ENCODE measurements at places on chromosomes 1 and 21.

GRCh38 chr1:38120552-38121230 lies 74.1 kb upstream of the POU3F1 start:
- DNase-seq, result no peak

GRCh38 chr21:36163750-36164741 lies 7.4 kb downstream of the DOP1B start:
- peak; percentile 17 for DNase-seq

GRCh38 chr1:110346690-110347089 lies 7.5 kb downstream of the RBM15 start:
- no peak for DNase-seq

DNA sequence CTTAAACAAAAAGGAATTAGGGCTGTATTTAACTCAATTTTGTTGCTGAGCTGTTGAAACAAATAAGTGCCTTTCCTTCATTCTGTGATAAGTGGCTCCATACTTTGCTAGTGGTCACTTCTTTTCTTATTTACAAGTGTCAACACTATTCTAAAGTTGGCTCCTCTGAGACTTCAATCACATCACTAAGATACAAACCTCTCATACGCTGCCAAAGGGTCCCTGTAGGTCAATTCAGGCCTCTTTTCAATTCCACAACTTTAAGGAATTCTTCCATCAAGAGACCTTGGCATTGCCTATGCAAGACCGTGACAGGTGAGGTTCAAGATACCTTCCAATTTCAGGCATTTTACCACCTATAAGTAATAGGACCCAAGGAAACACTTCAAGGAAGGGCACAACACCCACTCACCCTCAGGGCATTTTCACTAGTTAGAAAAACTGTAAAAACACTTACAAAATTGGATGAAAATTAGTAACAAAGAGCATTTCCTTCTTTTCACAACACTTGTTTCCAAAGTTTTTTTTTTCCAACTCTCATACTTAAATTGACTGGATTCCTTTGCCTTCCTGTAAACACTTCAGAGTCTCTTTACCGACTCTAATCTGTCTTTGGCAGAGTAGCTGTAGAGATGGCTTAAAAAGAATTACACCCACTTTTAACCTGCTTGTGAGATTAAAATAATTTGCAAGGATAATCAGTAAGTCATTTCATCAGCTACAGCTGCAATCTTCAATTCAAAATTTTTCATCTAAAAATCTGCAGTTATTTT lies 24.5 kb downstream of the SERBP1 start:
- DNase-seq, result no peak

- no peak for DNase-seq
These were observed 332.1 kb downstream of the RRAGC start for GRCh38 chr1:38527373-38527966.

DNA sequence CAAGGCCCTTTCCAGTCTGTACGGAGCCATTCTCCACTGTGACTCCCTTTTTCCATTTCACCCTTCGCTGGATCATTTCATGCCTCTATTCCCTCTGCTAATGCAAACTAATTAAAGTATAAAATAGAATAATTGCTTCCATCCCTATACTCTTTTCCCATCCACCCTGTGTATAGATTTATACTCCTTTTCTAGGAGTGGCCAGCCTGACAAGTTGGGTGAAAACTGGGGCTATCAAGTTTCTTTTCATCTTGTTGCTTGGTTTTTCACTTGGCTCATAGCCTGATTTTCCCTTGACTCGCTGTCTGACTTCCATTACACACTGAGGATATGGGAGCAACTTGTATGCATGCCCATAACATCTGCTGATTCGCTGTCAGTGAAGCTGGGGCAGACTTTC lies 107.0 kb downstream of the PLXNA2 start:
- DNase-seq, result no peak

- DNase-seq, result no peak
These were observed 21.5 kb upstream of the MTARC2 start for GRCh38 chr1:220726634-220727033.

GRCh38 chr1:22131875-22132486 lies 10.9 kb downstream of the WNT4 start:
- DNase-seq, result peak; percentile 64

DNA sequence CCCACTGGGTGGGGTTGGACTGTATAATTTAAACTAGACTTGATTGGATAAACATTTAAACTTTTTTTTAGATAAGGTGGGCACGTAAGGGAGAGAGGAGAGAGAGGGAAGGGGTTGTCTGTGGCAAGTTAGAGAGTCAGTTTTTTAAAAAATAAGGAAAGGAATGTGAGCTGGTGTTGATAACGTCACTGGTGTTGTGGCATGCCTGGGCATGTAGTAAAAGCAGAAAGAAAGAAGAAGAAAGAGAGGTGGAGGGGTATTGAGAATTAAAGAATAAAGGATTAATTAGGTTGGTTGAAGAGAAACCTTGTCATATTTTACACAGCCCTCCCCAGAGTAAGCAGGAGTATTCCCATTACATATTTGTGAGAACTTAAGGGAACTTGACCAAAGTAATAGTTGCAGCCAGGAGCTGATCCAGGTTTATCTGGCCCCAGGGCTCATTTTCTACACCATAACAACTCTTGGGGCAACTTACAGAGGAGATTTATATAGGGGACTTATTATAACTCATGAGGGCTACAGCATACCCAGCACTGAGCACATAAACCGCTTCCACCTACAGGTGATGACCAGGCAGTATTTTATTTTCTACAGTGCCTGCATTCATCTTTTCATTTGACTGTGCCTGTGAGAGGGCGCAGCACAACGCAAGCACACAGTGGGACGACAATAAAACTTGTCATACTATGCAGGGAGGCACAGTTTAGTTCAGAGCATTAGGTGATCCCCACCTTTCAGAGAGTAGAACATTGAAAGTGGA lies 70.2 kb downstream of the CCDC30 start:
- no peak for DNase-seq

DNA sequence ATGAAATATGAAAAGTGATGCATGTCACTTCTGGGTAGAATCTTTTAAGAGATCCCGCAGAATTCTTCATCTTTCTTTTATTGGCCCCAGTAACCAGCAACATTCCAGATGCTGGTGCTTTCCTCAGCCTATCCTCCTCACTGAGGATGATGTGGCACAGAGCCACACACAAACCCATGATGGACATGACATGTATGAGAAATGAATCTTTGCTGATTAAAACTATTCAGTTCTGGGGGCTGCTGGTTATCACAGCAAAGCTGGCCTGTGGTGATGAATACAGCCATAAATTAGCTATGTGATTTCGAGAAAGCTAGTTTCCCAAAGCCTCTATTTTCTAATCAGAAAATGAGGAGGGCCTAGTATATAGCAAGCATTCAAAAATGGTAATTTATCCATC lies 8.3 kb upstream of the ERICH3 start:
- DNase-seq, result no peak

DNA sequence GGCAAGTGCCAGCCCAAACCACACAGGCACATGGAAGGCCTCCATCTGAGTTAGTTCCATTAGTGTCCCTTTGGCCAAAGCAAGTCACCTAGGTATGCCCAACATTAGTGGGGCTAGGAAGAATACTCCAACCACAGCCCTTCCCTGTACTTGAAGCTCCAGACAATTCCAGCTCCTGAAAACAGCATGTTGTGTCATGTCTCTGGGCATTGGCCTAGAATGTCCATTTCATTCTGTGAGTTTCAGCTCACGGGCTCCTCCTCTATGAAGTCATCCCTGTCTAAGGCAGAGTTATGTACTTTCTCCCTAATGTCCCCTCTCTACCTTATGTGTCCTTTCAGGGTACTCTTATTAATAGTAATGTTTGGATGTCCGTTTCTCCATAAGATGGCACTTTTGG lies 96.5 kb upstream of the SPATA6 start:
- no peak for DNase-seq

DNA sequence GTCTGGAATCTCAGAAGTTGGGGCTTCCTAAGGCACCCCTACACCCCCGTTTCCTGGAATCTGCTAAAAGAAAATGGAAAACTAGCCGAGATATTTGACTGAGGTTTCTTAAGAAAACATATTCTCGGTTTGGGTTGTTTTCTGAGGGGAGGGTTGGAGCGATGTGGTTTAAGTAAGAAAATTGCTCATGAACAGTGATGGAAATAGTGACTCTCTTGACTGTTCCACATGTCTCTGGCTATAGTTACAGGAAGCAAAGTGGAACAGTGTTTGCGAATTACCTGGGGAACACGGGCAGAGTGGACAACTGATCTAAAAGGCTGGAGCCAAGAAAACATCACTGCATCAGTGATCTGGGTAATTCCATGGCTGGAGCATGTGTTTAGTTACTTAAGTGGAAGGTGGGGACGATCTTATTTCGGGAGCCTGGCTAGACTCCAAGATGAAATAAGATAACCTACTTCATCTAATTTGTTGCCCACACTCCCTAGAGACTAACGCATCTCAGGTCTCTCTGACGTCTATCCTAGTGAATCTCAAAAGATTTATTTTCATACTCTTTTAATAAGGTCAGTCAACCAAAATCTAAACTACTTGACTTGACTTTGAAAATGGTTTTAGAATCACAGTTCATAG lies 92.4 kb downstream of the KCNJ15 start:
- DNase-seq, result peak; percentile 19

- no peak for DNase-seq
These were observed 17.7 kb upstream of the PIK3R3 start for GRCh38 chr1:46150085-46150484.

DNA sequence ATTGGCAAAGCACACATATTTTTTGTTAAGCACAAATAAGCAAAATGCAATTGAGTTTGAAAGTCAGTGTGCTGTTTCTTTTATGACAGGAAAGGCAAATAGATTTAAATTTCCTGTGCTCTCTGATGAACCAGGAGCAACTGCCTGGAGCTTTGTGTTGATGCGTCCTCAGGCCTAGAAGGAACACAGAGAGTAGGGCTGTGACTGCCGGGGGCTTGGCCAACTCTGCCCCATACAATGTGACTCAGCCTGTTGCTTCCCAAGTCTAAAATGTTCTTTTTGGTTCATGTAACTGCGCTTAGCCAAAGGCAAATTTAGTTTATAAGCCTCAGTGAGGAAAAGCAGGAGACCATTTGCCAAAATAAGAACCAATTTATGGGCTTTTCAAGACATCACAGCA lies 37.5 kb downstream of the TOR1AIP2 start:
- no peak for DNase-seq

DNA sequence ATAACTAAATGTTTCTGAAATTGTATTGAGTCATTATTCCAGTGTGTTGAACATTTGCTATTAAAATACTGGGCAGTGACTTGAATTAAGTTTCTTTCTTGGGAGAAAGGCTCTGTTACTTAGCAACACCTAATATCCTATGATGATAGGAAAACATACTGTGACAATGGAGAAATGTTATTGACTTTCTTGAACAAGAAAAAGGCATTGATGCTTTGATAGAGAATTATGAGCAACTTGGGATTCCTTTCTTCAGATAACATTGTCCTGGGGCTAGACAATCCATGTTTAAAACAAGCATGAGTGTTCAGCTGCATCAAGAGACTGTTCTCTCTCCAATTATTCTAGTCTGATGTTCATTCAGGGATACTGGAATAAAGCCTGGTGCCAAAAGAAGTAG lies 215.9 kb upstream of the L1TD1 start:
- DNase-seq, result no peak

GRCh38 chr1:210233495-210234328 lies 1.1 kb downstream of the SERTAD4 start:
- DNase-seq, result peak; percentile 37

- no peak for DNase-seq
These were observed 80.4 kb upstream of the EFHD2 start for GRCh38 chr1:15329104-15329820.

DNA sequence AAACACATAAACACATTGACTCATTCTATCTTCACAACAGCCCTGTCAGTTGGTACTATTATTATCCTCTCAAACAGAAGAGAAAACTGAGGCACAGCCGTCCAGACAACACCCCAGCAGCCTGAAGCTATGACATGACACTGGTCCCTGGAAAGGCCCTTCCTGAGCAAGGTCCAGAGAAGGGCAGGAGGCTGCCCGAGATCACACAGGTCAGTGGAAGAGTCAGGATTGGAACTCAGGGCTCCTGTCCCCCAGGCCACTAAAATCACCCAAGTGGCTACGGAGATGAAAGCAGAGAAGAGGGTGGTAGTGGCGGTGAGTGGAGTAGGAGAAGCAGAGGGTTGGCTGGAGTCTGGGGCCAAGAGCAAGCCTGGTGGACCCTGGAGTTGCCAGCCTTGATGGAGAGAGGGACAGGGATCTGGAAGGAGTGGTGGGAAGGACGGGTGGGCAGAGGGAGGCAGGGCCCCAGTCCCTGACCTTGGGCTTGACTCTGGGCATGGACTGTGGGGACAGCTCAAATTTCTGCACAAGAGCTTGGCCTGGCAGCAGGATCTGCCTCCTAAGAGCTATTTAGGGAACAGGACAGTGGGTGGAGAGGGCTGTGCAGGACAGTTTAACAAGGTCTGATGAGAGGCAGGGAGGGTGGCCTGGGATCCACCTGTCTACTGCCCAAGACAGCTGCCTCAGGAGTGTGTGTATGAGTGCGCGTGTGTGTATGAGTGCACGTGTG lies 15.8 kb downstream of the MYOM3 start:
- DNase-seq, result no peak

GRCh38 chr1:16374266-16374665 lies 7.2 kb downstream of the SZRD1 start:
- DNase-seq, result no peak

DNA sequence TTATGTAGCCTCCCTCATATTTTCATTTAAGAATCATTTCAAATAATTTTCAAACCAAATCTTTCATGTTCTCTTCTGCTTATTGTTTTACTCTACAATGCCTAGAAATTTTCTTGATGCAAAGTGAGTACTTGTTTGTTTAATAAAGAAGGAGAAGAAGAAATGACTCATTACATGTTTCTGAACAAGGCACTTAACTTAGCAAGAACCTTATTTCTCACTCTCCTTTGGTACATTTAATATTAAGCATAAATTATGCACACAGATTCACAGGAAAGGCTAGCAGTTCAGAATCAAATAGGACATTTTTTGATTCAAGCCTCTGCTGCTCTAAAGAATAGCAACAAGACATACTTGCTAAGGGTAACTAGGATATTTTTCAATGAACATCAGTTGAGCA lies 9.1 kb downstream of the SCYL3 start:
- no peak for DNase-seq

DNA sequence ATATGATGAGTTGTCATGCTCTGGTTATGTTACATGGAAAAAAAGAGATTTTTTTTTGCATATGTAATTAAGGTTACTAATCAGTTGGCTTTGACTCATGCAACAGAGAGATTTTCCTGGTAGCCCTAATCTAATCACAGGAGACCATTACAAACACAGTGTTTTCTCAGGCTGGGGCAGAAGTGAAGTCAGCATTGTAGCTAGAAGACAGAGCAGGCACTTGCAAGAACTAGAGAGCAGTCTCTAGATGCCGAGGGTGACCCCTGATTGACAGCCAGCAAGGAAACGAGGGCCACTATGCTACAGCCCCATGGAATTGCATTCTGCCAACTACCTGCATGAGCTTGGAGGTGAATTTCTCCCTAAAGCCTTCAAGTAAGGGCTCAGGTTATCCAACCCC lies 151.3 kb downstream of the RUNX1 start:
- DNase-seq, result no peak
